ENCODE measurements at places on chromosomes 11 and 22.

DNA sequence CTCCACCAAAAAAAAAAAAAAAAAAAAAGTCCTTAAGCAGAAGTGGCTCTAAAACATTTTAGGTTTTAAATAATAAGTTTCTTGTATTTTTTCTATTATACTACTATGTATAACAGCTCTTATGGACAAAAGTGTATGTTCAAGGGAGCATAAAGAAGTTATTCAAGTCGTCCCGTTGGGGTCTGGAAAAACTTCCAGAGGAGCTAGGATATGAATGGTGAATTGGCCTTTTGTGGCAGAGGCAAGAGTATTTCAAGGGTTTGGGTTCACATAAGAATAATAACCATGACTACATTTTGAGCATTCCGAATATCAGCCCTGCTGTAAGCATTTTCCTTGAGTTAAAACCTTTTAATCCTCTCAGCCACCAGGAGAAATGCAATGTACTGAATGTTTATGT lies 50.6 kb upstream of the ARHGAP42 start:
- no peak for DNase-seq

DNA sequence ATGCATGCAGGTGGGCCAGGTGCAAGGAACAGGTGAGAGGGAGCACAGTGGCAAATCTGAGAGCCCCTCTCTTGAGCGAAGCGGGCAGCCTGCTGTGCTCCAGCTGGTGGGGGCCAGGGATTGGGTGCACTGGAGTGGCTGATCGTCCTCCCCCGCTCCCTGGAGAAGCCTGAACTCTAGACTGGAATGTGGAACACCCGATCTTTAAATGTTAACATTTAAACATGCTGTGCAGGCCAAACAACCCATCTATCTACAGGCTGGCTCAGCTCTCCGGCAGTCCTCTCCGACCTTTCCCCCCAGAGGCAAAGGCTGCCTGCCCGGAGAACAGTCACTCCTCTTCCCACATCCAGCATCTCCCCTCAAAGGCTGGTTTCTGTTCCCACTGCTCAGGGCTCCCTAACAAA lies 5.1 kb downstream of the MRGPRF start:
- no peak for DNase-seq

DNA sequence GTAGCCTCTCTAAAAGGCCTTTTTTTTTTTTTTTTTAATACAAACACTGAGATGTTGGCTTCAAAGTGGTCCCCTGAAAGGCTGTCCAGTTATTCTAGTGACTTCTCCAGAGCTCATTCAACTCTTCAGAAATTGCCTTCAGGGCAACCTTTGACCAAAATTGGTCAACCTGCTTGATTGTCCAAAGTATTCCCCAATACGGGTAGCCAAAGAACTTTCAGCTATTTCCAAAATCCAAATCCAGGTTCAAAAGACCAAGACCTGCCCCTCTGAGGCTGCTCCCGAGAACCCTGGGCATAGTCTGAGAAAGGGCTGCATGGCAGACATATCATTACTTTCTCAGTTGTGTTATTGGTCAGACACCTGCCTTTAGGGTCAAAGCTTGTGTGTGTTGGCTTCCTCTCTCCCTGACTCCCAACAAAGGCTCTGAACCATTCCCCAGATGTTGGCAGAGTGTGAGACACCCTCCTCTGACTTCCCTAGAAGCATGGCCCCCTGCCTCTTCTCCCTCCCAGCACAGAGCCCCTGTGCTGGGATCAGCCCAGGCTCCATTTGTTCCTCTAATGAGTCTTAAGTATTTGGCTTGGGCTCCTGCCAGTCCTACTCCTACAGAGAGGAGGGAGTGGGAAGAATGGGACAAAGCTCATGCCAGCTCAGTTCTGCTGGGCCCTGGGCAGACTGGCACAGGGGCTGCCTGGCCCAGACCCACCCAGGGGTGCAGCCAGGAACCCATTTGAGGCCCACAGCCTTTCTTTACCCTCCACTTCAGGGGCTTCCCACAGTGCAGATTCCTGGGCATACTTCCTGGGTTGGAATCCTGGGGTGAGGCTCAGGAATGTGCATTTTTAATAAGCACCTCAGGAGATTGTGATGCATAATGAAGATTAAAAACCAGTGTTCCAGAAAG lies 30.3 kb downstream of the TNKS1BP1 start:
- no peak for DNase-seq

- peak; percentile 34 for DNase-seq
Measured at GRCh38 chr11:64100360-64100759, 64.6 kb downstream of the FLRT1 start.

- no peak for DNase-seq
Measured at GRCh38 chr22:27911330-27911729, 7.7 kb downstream of the PITPNB start.

- DNase-seq, result no peak
Measured at GRCh38 chr22:22037740-22038139, 55.2 kb upstream of the TOP3B start.

GRCh38 chr11:41872426-41872825 lies 413.0 kb upstream of the LRRC4C start:
- DNase-seq, result no peak

DNA sequence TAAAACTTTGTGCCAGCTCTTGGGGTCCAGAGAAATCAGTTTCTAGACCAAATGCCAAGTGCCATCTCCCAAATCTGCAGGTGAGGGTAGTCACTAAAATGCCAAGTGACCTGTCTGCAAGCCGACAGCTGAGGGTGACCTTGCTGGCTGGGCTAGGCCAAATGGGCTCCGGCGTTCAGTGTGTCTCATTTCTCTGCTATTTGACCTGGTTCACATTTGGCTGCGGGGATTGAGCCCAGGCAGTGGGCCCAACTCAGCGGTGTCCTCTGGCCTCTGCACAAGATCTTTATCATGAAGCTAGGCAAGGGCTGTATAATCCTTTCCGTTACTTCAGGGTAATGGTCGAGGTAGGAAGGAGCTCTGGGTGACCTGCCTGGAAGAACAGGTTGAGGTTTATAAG lies 87.5 kb downstream of the SNX19 start:
- DNase-seq, result no peak

- no peak for DNase-seq
Measured at GRCh38 chr22:25837288-25837900, 95.4 kb downstream of the MYO18B start.

GRCh38 chr22:45451972-45452371 lies 38.5 kb downstream of the RIBC2 start:
- no peak for DNase-seq

- no peak for DNase-seq
Measured at GRCh38 chr11:133382131-133382812, 150.0 kb downstream of the OPCML start.

DNA sequence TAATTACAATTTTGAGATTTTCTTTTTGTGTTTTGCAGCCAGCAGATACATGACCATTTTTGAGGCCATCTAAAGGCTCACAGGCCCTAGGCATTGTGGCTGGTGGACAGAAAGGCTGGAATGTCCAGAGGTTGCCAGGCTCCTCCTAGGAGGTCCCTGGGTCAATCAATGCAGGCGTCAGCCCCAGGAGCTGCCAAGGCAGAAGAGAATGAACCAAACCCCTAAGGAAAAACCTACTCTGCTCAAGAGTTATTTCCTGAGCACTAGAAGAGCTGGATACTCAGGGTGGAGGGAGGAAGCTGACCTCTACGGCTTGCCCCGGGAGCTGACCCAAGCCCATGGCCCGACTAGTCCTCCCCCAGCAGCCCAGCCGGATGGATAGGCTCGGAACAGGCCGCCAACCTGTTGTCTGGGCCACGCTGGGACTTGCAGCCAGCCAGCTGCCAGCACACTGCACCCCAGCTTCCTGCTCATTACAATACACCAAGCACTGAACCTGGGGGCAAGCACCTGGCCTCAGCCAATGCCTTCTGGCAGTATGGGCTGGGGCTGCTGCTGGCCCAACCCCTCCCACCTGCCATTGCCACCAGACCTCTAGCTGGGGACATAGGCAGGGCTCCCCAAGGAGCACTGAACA lies 5.7 kb upstream of the SCGB1A1 start:
- DNase-seq, result no peak

- no peak for DNase-seq
Measured at GRCh38 chr11:23988381-23989006, 508.4 kb upstream of the LUZP2 start.

GRCh38 chr22:41410311-41410751 lies 28.6 kb downstream of the TEF start:
- DNase-seq, result no peak

GRCh38 chr22:44546686-44547310 lies 48.8 kb upstream of the RTL6 start:
- DNase-seq, result no peak
